ENCODE measurements at places on chromosomes 12 and 14. TPM values are rescaled to one million over a fixed set of nuclear protein-coding genes. Genes with fewer than 3 reads are reported as not detected.

- DNase-seq: no peak
- no peaks in the 10 kb centered on the region for H3K36me3 ChIP-seq
- no peaks in the 10 kb centered on the region for H3K4me1 ChIP-seq
- H3K27ac ChIP-seq: no peak overlapping the region
- no peaks in the 10 kb centered on the region for H3K27me3 ChIP-seq
Measured at GRCh38 chr12:17215759-17216570, 610.0 kb upstream of the LMO3 start.

GOLGA3 gene
- total RNA-seq: 46.4 TPM

GRCh38 chr12:16789204-16789790, 183.3 kb upstream of the LMO3 start:
- no peaks in the 10 kb centered on the region for H3K36me3 ChIP-seq
- no peaks in the 10 kb centered on the region for H3K4me1 ChIP-seq
- no peak overlapping the region for H3K27ac ChIP-seq
- no peak overlapping the region for H3K4me3 ChIP-seq
- H3K27me3 ChIP-seq: no peaks in the 10 kb centered on the region
- DNase-seq: no peak

- no peaks in the 10 kb centered on the region for H3K36me3 ChIP-seq
- H3K4me1 ChIP-seq: no peaks in the 10 kb centered on the region
- DNase-seq: no peak
- H3K27ac ChIP-seq: no peak overlapping the region
Measured at GRCh38 chr14:79820866-79821535, 390.3 kb downstream of the DIO2 start.
